Activated T-helper 2 cell treated with anti-CD3 and anti-CD28 coated beads, Interferon-gamma antibody, Interleukin-2, Interleukin-4, amounts not matched to agents 10 μg/mL and 5 μg/mL and 100 μg/mL, durations not matched to agents 14 hours and 24 hours and 36 hours (primary cell): ENCODE measurements at places on chromosomes 1 and 21. TPM values are rescaled to one million over a fixed set of nuclear protein-coding genes. Genes with fewer than 3 reads are reported as not detected.

C8B gene
- total RNA-seq, result not detected in 2 replicates

PTGER3 gene
- 0.43 and 0.44 TPM in 2 replicates for total RNA-seq

DNA sequence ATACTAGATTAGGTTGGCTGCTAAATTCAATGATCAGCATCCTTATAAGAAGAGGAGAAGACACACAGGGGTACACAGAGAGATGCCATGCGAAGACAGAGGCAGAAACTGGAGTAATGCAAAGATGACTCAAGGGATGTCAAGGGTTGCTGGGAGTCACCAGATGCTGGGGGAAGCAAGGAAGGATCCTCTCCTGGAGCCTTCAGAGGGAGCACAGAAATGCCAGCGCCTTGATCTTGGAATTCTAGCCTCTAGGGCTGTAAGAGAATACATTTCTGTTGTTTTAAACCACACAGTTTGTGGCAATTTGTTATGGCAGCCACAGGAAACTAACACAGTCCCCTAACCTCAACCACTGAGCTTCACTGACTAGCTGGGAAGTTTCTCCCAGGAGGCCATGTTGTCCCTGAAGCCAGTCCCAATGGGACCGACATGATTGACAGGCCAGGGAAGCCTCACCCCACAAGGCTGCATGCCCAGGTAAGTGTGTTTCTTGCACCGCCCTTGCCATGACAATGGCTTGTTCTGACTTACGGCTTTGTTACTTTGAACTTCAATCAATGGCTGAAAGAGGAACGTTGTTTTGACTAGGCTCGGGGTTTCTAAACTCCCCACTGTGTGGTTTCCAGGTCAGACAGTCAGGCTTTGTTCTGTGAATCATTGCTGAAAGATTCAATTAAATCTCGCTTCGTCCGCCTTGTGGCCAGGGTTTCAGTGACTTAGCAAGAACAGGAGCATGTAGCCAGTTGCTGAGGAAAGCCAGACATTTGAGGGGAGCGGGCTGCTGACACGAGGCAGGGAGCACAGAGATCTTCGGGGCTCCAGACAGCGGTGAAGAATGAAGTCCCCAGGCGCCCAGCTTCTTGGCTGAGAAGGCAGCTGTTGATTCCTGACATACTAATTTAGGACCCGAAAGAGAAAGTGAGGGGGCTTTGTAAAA is 62.3 kb downstream of the RUNX1 start:
- H3K27me3 ChIP-seq, result no peaks in the 10 kb centered on the region
- peaks cover 87% of the 10 kb centered on the region for H3K4me1 ChIP-seq
- H3K36me3 ChIP-seq, result peaks cover 43% of the 10 kb centered on the region
- H3K27ac ChIP-seq, result peak overlapping the region; percentile 94

PARS2 gene
- total RNA-seq, result 6.1 and 6.4 TPM in 2 replicates

C1orf53 gene
- total RNA-seq, result 2.4 and 2.5 TPM in 2 replicates
